Activated CD8-positive, alpha-beta T cell treated with anti-CD3 and anti-CD28 coated beads for 36 hours (primary cell): ENCODE measurements at places on chromosomes 12 and 14. TPM values are rescaled to one million over a fixed set of nuclear protein-coding genes. Genes with fewer than 3 reads are reported as not detected.

Gene SOAT2
- 5.3 TPM for total RNA-seq

Gene PTCSC3
- total RNA-seq: not detected

Gene KRT73
- total RNA-seq: 0.20 TPM

Gene ENDOU
- not detected for total RNA-seq

Gene SALL2
- total RNA-seq: 3.5 TPM

Gene SRP54
- total RNA-seq: 79.6 TPM

DNA sequence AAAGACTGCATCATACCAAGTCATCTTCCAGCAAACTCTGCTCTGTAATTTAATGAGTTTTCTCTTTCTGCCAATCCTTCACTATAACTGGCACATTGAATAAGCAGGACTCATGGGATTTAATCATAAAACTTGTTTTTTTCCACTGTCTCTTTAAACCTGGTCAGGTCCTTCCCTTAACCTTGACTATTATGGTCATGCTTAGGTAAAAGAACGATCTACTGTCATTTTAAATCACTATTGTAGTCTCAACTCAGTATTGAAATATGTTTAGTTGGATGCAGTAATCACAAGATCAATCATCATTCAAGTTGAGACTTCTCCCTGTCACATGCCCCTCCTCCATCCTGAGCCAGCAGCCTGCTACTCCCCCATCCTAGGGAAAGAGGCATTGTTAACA lies 56.1 kb downstream of the SLC35F4 start:
- H3K36me3 ChIP-seq: no peaks in the 10 kb centered on the region
- H3K4me3 ChIP-seq: no peak overlapping the region
- DNase-seq: no peak
- no peak overlapping the region for H3K27ac ChIP-seq

DNA sequence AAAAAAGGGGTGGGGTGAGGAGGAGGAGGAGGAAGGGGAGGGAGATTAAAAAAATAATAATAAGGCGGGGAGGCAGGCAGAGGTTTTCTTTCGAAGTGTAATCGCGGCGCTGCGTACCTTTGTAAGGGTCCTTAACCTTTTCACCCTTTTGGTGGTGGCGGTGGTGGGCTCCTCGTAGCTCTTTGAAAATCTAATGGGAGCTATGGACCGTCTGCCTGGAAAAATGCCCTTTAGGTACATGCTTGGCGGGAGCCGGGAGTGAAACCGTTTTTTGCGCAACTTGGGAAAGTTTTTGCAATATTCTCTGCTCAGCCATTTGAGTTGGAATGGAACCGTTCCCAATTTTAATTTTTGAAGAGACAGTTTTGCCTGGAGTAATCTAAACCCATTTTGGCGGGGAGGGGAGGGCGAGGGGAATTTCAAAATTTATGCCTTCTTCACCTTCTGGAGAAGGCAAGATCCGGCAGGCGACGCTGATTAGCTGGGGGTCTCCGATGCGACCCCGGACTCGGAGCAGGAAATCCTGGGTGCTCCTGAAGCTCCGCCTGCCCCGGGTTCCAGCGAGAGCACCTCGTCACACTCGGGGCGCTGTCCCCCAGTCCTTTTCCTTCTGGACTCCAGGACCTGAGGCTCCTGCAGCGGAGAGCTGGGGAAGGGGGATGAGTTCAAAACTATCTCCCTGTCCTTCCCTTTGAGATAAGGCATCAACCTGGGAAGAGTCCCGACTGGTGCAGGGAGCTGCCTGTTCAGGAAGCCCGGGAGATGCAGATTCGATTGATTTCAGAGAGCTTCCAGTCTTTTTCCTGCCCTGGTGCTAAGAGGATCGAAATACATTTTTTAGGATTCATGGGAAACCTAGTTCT lies 74.6 kb upstream of the TBX5 start:
- DNase-seq: no peak
- H3K27me3 ChIP-seq: peaks cover 56% of the 10 kb centered on the region
- peaks cover 11% of the 10 kb centered on the region for H3K4me1 ChIP-seq
- no peak overlapping the region for H3K27ac ChIP-seq
- no peak overlapping the region for H3K4me3 ChIP-seq

- H3K4me3 ChIP-seq: no peak overlapping the region
- H3K27ac ChIP-seq: no peak overlapping the region
- no peak for DNase-seq
- peaks cover 6% of the 10 kb centered on the region for H3K4me1 ChIP-seq
Observed at GRCh38 chr14:90455100-90455571, 58.3 kb downstream of the CALM1 start.

DNA sequence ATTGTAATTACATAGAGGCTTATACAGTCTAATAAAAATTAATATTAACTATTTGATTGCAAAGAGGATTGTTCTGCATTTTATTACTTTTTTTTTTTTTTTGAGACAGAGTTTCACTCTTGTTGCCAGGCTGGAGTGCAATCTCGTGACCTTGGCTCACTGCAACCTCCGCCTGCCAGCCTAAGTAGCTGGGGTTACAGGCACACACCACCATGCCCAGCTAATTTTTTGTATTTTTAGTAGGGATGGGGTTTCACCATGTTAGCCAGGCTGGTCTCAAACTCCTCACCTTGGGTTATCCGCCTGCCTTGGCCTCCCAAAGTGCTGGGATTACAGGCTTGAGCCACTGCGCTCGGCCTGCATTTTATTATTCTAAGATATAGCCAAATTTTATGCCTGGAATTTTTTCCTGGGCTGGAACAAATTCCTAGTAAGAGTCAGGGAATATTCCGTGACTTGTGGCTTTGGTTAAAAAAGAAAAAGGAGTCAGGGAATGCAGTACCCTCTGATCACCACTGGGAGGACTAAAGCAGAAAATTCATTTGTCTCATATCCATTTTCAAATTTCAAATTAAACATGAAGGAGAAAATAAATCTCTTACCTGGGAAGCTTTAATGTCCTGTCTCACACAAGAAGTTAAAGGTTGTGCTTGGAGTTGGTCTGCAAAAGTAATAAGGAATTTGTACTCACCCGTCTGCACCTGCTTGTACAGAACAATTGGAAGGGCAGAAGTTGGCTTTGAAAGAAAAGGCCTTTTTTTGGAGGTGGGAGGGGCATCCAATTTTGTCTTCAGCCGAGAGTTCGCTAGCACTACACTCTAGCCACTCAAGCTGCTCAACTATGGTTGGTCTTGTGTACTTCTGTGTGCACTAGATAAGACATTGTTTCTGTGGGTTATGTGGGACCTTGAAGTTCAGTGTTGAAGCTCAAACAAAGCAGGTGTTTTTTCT lies 8.7 kb downstream of the MARK3 start:
- no peak for DNase-seq
- no peak overlapping the region for H3K27ac ChIP-seq
- peaks cover 12% of the 10 kb centered on the region for H3K36me3 ChIP-seq

- no peak overlapping the region for H3K27ac ChIP-seq
- DNase-seq: no peak
- no peaks in the 10 kb centered on the region for H3K36me3 ChIP-seq
- no peaks in the 10 kb centered on the region for H3K4me1 ChIP-seq
- no peak overlapping the region for H3K4me3 ChIP-seq
Observed at GRCh38 chr12:39772821-39773259, 153.2 kb upstream of the ABCD2 start.

- H3K4me1 ChIP-seq: no peaks in the 10 kb centered on the region
- H3K36me3 ChIP-seq: no peaks in the 10 kb centered on the region
- no peaks in the 10 kb centered on the region for H3K27me3 ChIP-seq
- no peak overlapping the region for H3K4me3 ChIP-seq
Observed at GRCh38 chr12:39077226-39077625, 171.8 kb upstream of the CPNE8 start.
